ENCODE measurements at places on chromosomes 2 and 18.

DNA sequence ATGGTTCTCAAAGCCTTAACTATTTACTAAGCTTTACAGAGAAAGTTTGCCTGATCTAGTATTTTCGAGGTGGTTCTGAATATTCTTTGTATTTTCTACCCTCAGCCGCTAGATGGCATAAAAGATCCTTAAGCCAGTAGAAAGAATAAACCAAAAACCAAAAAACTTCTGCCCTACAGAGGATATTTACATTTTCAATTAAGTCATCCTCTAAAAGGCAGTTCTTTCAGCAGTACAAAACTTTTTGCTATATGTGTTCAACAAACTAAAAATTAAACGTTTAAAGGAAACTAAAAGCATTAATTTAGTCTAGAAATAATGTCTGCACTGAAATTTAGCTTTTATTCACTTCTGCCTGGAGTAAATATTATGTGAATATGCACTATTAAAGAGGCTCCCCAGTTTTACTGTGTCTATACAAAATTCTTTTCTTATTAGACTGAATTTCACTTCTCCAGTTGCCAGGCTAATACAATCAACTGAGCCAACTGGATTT lies 297.5 kb downstream of the PIEZO2 start:
- DNase-seq = no peak

- no peak for DNase-seq
Measured at GRCh38 chr2:133498662-133499585, 69.3 kb downstream of the NCKAP5 start.

- DNase-seq = no peak
Measured at GRCh38 chr2:11610624-11611242, 59.3 kb downstream of the NTSR2 start.

GRCh38 chr2:16589465-16589864 lies 76.2 kb downstream of the CYRIA start:
- DNase-seq = no peak

DNA sequence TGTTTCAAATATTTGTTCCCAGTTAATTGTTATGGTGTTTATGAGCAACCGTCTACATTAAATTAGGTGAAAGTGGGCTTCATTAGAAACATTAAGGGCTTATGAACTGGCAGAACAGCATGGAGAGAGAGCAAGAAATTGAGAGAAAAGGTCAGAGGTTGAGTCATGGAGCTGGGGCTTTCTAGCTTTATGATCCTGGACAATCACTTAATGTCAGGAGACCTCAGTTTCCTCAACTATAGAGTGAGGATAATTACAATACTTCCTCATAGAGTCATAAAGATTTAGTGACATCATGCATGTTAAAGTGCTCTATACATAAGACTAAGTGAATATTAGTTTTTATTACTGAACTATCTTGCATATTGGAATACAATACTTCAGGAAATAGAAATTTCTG lies 83.9 kb downstream of the PLCL1 start:
- no peak for DNase-seq

DNA sequence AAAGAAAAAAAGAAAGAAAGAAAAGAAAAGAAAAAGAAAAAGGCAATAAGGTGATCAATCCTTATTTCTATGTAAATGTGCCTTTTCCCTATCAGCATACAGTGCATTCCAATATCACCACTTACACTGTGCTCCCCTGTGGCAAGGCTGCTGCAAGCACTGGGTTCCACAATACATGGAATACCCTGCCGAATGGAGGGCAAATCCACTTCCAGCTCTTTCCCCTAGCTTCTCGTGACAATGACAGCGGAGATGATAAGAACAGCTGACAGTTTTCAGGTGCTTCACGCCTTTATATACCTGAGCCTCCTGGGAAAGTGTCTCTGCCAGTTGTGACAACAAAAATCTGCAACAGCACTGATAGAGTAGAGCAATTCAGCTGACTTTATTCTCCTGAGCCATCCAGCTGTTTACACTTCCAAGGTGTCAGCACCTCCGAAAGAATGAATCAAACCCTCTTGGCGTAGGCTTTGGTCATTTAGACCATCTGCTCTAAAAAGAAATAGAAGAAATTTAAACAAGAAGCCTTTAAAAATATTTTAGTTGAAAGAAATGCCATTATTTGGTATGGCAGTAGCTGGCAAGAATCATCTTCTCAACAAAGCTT lies 135.2 kb upstream of the RNF152 start:
- no peak for DNase-seq

- DNase-seq = no peak
Measured at GRCh38 chr2:182717416-182717815, 1.4 kb downstream of the DNAJC10 start.

GRCh38 chr2:195961873-195962272 lies 106.8 kb downstream of the DNAH7 start:
- DNase-seq = no peak

DNA sequence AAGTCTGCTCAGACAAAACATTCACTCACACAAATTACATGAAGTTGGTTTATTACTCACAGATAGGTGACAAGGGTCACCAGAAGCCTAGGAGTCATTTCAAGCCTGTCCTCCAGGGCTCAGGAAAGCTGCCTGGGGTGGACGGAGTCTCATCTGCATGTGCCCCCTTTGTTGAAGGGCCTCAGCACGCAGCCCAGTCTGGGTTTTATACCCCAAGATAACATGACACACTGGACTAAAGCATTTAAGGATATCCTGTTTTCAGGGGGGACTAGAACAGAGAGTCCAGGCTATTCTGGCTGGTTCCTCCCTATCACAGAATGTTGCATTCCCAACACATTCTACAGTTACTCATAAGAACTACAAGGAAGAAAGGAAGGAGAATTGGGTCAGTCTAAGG lies 164.7 kb downstream of the MREG start:
- no peak for DNase-seq

DNA sequence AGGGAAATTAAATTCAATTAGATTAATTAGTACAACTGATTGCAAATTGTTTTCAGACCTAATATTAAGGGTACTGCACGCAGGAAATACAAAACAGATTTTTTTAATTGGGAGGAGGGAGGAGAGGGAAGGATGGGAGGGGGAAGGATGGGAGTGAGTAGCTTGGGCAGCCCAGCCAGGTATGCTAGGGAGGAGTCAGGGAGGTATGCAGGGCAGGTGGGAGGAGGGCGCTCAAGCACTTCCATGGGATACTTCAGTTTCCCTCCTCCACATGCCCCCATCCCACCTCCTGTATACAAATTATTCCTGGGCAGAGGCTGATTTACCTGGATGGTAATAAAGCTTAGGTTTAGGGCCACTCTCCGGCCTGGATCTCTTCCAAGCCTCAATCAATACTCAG lies 76.6 kb upstream of the CAPN13 start:
- DNase-seq = no peak

- DNase-seq = no peak
Measured at GRCh38 chr2:12816379-12817306, 99.9 kb downstream of the TRIB2 start.

DNA sequence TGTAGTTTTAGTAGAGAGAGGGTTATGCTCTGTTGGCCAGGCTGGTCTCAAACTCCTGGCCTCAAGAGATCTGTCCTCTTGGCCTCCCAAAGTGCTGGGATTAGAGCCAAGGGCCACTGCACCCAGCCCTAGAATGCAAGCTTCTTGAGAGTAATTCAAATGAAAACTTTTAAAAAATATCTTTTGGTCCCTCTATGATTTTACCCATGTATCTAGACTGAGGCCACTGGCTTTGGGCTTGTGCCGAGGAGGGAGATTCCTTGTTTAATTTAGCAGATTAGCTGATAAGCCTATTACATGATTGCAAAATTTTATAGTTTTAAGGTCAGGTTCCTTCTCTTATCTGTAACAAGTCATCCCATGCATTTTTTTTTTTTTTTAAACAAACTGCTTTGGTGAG lies 59.5 kb upstream of the CCDC195 start:
- DNase-seq = no peak

DNA sequence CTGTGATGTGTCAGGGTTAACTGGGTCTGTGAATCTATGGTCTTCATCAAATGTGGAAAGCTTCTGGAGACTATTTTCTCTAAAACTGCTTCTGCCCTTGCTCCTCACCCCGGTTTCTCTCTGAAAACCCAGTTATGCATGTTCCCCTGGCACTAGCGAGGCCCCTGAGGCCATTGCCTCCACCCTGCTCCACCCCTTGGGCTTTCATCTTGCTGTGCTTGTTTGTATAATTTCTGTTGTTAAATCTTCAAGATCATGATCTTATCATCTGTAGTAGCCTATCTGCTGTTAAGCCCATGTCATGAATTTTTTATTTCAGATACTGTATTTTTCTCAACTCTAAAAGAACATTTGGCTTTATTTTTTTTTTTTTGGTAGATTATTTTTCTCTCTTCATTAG lies 14.9 kb upstream of the ANO7 start:
- DNase-seq = no peak

DNA sequence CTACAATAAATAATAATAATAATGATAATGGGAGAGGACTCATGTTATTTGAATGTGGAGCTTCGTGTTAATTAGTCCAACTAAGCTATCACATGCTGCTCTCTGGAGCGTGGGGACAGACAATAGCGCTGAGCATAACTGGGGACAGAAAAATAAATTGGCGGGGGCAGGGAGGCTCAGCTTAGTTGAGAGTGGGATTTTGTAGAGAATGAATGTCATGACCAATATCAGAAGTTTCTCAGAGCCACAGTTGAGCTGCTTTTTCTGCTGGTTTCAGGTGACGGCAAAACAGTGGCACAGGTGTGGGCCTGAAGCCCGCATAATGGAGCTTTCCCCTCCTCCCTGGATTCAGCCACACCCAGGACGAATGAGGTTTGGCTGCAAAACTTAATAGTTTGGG lies 111.1 kb upstream of the CAB39 start:
- DNase-seq = no peak

DNA sequence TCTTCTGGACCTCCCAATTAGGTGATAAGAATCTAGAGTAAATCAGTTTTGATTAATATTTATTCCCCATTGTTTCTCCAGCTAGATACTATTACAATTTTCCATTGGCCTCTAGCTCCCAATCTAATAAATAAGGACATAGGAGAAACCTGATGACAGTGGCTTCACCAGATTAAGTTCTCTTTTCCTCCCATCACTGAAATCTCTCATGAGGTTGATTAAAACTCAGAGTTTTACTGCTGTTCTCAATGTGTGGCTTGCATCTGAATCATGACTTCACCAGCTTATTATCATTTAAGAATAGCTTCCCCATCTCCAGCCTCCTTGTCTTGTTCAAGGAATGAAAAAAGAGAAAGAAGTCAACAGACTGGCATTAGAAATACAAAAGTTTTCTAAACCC lies 3.9 kb upstream of the CCDC102B start:
- no peak for DNase-seq

GRCh38 chr2:136357007-136357380 lies 239.0 kb upstream of the CXCR4 start:
- no peak for DNase-seq

DNA sequence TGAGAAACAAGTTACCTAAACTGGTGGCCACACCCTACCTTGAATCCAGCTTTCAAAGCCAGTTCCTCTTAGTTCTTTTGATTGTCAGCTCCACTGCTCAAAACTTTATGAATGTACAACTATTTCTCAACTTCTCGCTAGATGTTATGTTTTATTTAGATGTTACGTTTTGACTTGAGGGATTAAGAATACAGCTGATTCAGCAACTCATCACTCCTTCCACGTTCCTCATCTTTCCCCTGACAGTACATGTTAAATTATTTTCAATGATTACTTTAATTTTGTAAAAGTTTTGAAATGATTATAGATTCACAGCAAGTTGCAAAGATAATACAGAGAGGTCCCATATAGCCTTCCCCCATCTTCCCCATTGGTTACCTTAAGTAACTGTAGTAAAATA lies 553.4 kb downstream of the GALR1 start:
- DNase-seq = no peak

GRCh38 chr18:9683418-9684396 lies 24.4 kb upstream of the RAB31 start:
- no peak for DNase-seq

DNA sequence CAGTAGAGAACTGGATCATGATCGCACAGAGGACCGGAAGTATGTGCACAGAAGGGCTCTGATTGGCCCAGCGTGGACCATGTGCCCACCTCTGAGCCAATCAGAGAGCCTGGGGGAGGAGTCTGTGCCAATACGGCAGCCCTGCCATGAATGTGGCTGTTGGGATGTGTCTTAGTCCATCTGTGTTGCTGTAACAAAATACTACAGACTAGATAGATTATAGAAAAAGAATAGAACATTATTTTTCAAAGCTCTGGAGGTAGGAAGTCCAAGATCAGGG lies 132.0 kb downstream of the NDUFA10 start:
- DNase-seq = no peak

GRCh38 chr2:79512442-79513401 lies at the start of gene CTNNA2:
TSS of gene CTNNA2 (plus strand) at chr2:79513051.
- DNase-seq = no peak

DNA sequence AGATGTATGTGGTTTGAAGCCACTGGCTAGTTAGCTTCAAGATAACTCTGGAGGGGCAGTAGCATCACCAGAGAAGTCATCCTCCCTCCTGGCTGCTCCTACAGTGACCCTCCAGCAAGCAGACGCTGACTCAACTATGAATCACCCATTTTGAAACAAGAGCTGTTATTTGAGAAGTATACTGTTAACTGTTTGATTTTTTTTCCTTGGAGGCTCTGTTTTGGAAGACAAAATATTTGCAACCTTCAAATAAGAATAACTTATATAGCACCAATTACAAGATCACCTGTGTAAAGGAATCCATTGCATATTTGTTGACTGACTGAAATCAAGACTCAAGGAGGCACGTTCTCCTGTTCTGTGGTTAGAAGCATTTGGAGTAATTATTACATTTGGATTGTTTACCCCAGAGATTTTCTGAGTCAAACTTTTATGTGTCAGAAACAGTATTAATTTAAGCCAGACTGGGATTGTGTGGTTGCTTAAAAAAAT lies 313.8 kb downstream of the MTX2 start:
- no peak for DNase-seq

DNA sequence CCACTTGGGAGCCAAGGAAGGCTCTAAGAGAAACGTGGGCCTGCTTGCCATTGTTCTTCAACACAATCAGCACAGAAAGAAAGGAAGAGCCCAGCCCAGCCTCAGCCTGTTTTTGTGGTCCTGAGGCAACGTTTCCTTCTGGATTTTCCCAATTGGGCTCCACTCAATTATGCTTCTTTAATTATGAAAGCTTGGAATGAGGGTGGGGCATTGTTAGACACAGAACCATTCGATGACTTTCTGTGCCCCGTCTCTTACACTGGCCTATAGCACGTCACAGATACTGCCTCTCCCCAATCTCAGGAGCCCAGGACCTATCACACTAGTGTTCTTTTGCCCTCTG lies 207.4 kb downstream of the ZFP36L2 start:
- DNase-seq = no peak
